ENCODE measurements at places on chromosomes 5 and 9.

GRCh38 chr9:72816666-72817065 lies 136.2 kb downstream of the ALDH1A1 start:
- no peak for DNase-seq

- no peak for DNase-seq
These were observed 89.1 kb upstream of the OTULINL start for GRCh38 chr5:14492331-14492964.

- DNase-seq, result no peak
These were observed 4.8 kb upstream of the ST6GALNAC4 start for GRCh38 chr9:127921557-127922120.

GRCh38 chr9:116647515-116647809 lies 39.6 kb upstream of the TRIM32 start:
- DNase-seq, result no peak
